ENCODE measurements at places on chromosomes 6 and 20.

DNA sequence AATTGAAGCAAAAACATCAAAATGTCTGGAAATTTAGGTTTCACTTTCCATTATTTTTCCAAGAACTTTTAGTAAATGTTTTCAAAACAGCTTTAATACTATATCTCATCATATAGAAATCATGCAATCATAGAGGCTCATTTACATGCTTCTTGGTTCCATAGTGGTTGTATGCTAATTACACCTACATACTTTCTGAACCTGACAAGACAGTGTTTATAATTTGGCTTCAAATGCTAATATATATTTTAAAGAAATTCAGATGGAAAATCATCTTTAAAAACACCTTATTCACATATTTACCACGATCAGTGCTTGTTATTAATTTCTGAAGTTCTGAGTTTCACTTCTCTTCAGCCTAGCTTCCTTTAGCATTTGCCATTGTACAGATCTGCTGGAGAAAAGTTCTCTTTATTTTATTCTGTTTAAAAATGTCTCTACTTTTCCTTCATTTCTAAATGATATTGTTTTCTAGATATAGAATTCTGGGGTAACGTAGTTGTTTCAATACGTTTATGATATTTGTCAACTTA lies 89.9 kb downstream of the PLCB1 start:
- no peak for DNase-seq

DNA sequence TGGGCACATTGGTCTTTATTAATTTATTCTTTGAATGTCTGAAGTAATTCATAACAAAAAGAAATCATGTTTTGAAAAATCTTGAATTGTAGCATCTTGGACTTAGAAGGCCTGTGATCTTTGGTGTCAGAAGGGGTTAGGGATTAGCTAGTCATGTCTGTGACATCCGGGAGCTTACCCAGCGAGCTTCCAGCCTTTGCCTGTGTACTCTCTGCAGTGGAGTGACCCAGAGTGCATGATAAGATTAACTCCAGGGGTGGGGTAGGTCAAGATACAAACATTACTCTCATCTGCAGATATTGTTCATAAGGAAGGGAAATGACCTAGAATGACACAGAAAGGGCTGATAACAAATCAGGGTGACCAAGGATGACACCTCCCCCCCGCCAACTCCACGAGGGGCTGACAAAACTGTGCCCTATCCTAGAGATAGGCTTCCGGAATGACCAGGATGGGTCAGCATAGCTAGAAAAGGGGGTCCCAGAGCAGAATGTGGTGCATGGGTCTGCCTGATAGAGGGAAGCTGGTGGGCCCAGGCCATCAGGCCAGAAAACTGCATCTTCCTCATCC lies 56.6 kb upstream of the BLCAP start:
- no peak for DNase-seq

- DNase-seq: no peak
Measured at GRCh38 chr6:148367411-148368024, 24.9 kb downstream of the SASH1 start.

GRCh38 chr6:15380351-15380750 lies 134.5 kb downstream of the JARID2 start:
- no peak for DNase-seq

- DNase-seq: no peak
Measured at GRCh38 chr20:34888468-34888867, 12.1 kb downstream of the ACSS2 start.

- DNase-seq: no peak
Measured at GRCh38 chr6:133972388-133972787, 19.4 kb downstream of the TBPL1 start.

DNA sequence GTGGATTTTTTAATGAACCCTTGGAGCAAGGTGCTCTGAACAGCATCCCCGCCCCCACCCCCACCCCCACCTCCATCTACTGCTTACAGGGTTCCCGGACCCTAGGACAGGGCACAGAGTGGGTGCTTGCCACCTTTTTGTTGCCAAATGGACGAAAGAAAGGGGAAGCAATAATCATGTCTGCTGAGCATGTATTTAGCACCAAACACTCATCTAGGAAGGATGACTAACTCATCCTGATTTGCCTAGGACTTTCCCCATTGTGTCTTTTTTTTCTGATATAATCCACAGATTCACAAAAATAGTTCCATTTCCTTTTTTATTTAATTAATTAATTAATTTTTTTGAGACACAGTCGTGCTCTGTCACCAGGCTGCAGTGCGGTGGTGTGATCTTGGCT lies 1.2 kb upstream of the PLTP start:
- no peak for DNase-seq

DNA sequence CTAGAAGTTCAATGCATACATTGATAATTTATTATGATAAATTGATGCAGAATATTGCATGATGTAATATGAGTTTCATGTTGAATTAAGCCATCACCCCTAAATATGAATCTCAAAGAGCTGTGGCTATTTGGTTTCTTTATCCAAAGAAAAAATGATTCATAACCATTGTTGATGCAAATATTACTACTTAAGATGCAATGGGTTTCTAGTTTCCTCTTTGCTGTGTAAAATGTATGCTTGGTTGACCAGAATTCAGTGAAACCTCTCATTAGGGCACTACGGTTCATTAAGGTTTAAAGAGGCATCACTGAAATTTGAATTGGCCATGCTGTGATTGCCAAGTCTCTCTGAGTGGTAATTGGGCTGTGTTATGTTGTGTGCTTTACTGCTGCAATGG lies 492.5 kb upstream of the FLRT3 start:
- no peak for DNase-seq

GRCh38 chr6:136166815-136167214 lies 83.3 kb downstream of the MTFR2 start:
- no peak for DNase-seq

DNA sequence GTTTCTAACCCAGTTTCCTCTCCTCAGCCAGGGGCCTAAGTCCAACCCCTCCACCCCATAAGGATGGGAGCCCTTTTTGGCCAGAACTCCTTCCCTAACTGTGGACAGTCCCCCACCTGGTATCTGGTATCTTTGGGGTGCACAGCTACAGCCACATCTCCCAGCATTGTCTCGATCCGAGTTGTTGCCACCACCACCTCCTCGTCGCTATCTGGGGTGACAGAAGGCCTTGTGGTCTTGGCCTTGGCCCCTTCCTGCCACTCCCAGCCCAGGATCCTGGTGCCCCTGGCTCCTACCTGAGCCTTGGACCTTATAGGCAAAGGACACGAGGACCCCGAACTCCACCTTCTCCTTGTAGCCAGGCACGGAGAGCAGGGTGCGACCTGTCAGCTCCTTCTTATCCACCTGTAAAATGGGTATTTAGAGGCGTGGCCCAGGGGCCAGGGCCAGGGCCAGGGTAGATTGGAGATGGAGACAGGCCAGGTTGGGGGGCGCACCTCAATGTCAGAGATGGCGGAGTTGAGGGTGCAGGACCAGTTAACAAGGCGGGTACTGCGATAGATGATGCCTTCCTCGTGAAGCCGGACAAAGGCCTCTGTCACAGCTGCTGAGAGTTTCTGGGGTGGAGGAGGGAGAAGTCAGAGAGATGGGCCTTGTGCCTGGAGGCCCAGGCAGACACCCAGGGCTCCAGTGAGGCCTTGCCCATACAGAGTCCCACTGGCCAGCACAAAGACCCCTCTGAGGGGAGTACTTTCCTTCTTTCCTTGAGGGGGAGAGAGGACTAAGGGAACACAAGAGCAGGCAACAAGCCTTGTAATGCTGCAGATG lies 7.2 kb upstream of the VWA7 start:
- DNase-seq: no peak

DNA sequence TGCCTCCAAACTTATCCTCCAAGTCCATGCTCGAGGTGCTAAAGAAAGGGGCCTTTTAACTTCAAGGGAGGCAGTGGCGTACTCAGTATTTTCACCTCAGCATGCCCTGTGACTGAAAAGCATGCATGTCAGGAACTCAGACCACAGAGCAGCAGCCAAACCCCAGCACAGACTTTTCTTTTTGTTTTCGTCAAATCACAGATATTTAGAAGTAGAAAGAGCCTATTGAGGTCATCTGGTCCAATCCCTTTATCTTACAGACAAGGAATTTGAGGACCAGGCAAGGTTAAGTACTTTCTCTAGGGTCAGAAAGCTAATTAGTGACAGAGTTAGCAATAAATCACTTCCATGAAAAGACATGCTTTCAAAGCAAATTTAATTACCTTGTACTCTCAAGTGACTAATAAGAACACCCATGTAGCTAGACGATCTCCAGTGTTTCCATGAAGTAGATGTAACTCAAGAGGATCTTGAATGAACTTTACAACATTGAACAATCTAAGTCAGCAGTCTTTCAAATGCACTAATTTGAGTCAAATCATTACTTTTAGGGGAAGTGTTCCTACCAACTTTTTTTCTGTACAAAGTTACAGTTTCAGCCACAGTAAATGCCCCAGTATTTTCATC lies 35.9 kb downstream of the MOXD1 start:
- no peak for DNase-seq

- no peak for DNase-seq
Measured at GRCh38 chr20:550611-551010, 7.0 kb upstream of the CSNK2A1 start.

DNA sequence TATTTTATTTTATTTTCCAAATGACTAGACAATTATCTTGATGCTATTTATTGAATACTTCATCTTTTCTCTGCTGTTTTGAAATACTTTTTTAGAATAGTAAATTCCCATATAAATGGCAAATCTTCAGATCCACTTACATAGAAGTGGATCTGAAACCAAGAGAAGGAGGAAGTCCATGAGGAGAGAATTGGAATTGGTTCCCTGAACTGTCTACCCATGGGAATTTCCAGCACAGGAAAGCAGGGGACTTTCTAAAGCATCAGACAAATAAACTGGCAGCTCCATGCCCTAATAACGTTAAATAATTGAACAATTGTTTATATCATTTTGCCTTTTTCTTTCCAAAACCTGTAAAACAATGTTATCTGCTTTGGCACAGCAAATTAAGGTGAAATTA lies 47.1 kb upstream of the PNRC1 start:
- DNase-seq: no peak

DNA sequence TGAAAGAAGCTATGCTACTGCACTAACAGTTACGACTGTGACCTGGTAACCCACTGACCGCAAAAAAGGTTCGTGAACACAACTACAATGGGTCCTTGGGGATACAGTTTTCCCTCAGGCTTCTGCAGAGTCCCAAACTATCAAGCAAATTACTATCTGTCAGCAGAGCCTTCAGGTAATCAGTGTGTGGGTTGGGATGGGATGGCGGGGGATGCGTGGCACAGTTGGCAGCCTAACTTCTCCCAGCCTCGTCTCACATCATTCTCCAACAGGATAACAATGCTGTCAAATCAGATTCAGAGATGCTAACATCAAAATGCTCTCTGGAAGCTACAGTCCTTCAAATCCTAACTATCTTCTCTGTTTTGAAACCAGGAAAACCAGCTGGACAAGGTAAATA lies 102.3 kb downstream of the EPM2A start:
- DNase-seq: no peak

- no peak for DNase-seq
Measured at GRCh38 chr6:34044945-34045595, 100.8 kb downstream of the GRM4 start.

DNA sequence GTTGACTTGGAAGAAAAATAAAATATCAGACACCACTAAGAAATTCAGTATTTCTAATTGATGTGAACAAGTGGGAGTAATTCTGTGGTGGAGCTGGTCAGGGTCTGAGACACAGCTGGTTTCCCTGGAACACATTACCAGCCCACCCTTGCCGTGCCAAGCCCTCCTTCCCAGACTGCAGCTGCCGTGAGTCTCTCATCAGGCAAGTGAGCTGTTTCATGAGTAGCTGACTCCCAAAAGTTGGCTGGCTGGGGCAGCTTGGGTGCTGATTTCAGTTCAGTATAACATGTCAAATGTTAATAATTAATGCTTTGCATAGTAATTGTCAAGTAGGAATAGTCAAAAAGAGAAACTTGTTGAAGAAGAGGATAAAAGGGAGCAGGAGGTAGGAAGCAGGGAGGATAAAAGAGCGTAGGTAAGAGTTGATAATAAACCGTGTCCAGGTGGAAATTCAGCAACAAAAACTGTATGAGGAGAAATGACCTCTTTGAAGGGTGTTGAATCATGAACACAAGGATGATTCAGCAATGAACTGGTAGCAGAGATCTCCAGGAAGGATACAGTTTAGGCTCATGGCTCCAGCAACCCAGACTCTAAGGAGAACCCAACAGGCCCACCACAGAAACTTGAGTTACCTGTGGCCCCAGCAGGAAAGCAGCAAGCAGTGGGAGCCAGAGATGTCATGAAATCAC lies 110.9 kb upstream of the SSTR4 start:
- no peak for DNase-seq

DNA sequence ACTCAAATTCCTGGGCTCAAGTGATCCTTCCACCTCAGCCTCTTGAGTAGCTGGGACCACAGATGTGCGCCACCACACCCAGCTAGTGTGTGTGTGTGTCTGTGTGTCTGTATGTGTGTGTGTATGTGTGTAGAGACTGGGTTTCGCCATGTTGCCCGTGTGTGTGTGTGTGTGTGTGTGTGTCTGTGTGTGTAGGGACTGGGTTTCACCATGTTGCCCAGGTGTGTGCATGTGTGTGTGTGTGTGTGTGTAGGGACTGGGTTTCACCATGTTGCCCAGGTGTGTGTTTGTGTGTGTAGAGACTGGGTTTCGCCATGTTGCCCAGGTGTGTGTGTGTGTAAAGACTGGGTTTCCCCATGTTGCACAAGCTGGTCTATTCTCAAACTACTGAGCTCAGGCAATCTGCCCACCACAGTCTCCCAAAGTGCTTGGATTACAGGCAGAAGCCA lies 28.3 kb downstream of the CDK5RAP1 start:
- no peak for DNase-seq
